ENCODE measurements at places on chromosomes 4 and X.

DNA sequence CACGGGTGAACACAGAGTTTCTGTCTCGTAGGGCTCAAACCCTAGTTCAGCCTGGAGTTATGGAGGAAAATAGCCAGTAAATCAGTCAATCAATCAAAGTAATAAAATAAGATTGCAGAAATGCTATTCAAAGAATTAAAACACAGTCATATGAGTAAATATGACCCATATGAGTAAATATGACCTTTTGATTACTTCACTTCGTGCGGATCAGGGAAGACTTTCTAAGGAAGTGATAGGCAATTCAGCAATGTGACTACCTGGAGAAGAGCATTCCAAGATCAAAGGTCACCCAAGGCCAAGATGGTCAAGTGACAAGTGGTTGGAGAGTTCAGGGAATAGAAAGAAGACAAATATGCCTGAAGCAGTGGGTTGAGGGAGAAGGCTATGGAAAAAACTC is 722.6 kb downstream of the ADGRL3 start:
- peak; percentile 95 for DNase-seq

GRCh38 chr4:68228568-68228967 is 16.9 kb downstream of the TMPRSS11B start:
- DNase-seq: no peak

DNA sequence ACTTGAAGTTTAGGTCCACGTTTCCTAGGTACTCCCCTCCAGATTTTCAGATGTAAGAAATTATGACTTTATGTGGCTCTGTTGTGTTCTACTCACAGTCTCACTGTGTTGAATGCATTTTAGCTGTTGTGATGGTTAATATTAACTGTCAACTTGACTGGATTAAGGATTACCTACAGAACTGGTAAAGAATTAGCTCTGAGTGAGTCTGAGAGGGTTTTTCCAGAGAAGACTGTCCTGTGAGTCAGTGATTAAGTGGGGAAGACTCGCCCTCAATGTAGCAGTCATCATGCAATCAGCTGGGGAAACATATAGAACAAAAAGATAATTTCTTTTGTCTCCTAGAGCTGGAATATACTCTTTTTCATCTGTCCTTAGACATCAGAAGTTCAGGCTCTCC is 493.4 kb downstream of the ACTRT1 start:
- no peak for DNase-seq

GRCh38 chrX:47187106-47187677 is 6.4 kb upstream of the UBA1 start:
- DNase-seq: peak; percentile 23
